ENCODE measurements at places on chromosomes 3 and 15.

DNA sequence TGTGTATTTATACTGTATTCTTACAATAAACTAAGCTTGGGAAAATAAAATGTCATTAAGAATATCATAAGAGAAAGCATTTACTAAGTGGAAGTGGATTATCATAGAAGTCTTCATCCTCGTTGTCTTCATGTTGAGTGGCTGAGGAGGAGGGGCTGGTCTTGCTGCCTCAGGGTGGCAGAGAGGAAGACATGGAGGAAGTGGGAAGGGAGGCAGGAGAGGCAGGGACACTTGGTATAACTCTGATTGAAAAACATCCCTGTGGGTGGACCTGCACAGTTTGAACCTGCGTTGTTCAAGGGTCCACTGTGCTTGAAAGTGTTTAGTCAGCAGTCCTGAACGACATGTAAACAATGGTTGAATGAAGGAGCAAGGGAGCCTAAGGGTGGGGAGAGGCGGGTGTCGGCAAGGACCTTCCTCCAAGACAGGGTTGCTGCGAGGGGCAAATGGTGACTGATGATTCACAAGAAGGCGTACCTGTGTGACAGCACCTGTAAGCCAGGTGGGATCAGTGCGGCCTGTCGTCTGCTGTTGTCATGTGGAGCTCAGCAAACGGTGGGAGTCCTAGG, 103.8 kb upstream of the KLF13 start:
- no peak for DNase-seq

- DNase-seq: no peak
Observed at GRCh38 chr3:196650740-196651311, 11.3 kb downstream of the NRROS start.

DNA sequence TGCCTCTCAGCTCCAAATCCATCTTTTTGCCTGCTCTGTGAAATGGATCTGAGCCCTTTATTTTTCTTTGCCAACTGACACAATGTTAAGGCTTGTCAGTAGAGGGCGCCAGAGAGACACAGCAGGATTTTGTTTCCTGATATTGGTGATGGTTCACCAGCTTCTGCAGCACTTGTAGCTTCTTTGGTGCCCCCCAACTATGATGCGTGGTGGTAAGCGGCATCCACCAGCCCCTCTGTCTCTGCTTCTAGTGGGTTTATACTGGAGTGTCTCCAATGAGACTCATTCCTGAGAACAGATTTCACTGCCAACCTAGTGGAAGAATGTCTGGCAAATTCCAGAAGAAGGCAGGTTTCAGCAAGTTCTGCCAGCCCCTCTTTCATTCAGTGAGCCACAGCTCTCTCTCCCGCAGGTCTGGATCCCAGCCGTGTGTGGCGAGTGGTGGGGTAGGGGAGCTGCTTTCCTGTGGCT, 471.9 kb upstream of the FRG2C start:
- DNase-seq: peak; percentile 20

- DNase-seq: no peak
Observed at GRCh38 chr3:56926947-56927282, 125.2 kb upstream of the ARHGEF3 start.

DNA sequence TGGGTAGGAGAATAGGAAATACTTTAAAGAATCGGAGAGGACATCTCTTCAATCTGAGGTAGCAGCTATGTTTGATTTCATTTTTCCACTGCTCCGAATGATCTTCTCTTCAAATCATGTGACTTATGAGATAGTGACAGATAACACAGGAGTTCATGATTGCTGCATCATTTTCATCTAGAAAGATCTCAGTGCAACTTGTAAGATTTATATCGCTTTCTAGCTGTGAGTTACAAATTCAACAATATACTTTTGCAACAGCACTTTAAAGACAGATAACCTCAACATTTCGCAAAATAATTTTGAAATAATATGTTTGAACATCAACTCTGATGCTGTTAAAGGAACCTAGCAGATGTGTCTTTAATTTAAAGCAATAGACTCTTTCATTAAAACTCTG, 99.9 kb upstream of the CCDC80 start:
- DNase-seq: no peak

- DNase-seq: no peak
Observed at GRCh38 chr3:178313716-178314115, 222.5 kb upstream of the KCNMB2 start.

GRCh38 chr3:127750226-127751031, 71.9 kb downstream of the MGLL start:
- no peak for DNase-seq

DNA sequence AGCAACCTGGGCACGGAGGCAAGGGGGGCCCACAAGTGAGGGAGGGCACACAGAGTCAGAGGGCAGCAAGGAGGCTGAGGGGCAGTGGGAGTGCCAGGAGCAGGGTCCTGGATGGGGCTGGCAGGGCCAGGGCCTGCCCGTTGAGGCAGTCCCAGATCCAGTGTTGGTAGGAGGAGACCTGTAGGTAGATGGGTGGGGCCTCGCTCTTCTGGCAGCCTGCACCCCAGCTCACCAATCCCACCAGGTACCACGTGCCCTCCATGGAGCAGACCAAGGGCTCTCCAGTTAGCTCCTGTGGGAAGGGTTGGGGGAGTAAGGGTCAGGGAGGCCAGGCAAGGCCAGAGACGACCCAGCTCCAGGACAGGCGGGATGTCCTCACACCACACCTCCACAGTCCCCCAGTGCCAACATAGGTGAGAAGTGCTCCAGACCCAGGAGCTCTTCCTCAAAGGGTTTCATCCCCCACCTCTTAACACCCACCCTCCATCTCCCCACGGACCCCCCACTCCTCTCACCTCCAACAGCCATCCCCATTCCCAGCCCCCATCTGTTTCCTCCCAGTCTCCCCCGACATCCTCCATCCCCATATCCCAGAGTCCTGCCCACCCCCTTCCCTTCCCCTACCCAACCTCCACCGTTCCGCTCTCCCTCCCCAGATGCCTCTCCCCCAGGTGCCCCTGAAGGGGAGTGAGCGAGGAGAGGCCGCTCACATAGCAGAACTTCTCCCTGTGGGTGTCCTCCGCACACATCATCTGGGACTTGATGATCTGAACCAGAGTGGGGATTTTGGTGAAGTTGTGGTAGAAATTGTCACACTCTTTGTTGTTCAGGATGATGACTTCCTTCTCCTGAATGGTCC, 5.2 kb downstream of the PRSS50 start:
- DNase-seq: no peak

- DNase-seq: no peak
Observed at GRCh38 chr3:188607805-188608315, 453.9 kb downstream of the LPP start.

DNA sequence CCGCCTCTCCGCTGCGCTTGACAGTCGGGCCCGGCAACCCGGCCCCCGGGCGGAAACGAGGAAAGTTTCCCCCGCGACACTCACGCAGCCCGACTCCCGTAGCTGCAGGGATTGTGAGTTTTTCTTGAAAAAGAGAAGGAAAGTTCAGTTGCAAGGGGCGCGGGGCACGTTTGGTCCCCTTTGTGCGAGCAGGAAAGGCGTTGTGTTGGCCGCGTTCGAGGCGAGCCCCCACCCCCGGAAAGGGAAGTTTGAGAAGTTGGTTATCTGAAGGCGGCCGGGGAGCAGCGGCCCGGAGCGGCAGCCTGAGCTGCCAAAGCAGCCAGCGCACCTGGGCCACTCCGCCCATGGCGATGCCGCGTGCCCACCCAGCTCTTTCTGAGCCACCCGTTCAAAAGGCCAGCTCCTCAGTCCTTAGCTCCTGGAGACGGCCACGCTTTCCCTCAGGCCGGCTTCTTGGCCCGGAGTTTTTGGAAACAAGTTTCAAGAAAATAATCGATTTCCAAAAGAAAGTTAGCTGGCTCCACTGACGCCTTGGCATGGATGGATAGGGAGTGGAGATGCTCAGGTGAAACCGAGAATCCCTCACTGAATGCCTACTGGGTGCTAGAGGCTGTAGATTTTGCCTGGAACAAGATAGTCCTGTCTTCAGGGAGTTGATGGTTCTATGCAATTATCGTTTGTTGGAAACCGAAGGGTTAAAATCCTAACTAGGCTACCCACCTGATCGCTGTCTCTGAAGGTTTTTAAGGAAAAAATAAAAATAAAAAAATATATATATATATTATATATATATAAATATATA, 832 bp downstream of the TGFBR2 start:
- DNase-seq: no peak
